GM19239 (cell line): ENCODE measurements at places on chromosomes 4 and X.

DNA sequence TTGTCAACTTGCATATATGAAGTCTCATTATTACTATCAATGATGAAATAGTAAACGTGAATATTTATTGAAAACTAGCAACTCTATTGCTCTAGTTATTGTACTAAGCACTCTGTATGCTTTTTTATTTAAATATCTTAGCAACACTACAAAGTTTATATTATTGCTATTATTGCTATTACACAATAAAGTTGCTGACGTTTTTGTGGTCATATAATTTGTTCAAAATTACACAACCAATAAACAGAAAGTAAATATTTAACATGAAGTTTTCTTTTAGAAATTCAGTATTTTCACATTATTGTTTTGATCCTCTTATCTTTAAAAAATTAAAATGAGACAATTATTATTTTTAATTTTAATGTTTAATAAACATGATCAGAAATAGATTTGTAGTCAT is 1521.1 kb upstream of the PCDH7 start:
- DNase-seq = no peak

DNA sequence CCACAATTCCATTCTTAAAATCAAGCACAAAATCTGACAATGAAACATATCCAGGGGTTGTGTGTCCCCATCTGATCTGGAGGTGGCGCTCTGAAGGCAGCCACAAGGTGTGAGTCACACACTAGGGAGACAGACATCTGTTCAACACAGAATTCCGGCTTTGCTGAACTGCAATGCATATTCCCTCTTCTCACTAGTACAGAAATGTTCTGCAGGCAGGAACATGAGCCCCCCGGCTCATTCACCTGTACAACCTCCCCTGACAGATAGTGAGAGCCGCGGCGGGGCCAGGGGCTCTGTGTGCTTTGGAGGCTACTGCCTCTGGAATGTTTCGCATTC is 41.9 kb downstream of the WDR1 start:
- no peak for DNase-seq

DNA sequence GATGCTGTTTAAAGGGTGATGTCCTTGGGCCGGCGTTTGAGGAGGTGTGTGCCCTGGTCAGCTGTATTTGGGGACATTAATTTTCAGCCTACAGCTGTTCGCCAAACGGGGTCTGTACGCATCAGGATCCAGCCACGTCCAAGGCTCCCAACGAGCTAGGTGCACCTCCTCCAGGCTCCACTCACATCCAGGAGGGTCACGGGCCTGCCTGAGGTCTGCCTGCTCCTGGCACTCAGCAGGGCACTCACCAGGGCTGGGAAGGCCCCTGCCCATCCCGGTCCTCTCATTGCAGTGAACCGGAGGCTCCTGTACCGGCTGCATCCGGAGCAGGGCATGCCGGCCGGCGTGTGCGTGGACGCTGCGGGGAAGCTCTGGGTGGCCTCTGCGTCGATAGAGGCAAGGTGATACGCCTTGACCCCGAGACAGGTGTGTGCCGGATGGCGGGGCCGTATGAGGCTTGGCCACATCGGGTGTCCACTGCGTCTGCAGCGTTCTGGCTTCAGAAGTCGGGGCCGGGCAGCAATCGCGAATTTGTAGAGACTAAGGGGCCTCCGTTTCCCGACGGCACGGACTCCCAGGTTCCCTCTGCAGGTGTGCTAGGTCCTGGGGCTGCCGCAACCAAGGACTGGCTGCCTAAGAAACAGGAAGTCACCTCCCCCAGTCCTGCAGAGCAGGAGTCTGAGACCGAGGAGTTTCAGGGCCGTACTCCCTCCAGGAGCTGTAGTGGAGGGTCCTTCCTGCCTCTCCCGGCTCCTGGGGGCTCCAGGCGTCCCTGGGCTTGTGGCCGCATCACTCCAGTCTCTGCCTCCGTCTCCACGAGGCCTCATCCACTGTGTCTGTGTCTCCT is 27.5 kb upstream of the PLCXD1 start:
- DNase-seq = no peak

- DNase-seq = no peak
Observed at GRCh38 chr4:18394656-18395055, 373.1 kb upstream of the LCORL start.

- DNase-seq = no peak
Observed at GRCh38 chrX:41090568-41091238, 5.5 kb downstream of the USP9X start.

DNA sequence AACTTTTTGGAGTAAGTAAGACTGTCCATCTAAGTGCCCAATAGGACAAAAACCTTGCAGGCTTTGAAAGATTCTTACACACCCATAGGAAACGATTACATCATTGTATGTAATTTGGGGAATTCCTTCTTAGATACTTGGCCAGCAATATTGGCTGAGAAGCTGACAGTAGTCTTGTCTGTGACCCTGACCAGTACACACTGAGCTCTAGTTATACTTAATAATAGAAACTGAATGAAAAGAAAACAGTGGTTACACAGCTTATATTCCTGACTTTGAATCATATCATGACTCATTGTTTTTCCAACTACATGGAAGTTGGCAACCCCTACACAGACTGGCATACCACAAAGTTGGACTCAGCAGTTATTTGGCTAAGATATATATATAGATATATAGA is 7.1 kb upstream of the TLR2 start:
- DNase-seq = no peak

GRCh38 chr4:61473306-61473705 is 273.2 kb downstream of the ADGRL3 start:
- no peak for DNase-seq

GRCh38 chr4:46392421-46392820 is 2.5 kb upstream of the GABRA2 start:
- no peak for DNase-seq

DNA sequence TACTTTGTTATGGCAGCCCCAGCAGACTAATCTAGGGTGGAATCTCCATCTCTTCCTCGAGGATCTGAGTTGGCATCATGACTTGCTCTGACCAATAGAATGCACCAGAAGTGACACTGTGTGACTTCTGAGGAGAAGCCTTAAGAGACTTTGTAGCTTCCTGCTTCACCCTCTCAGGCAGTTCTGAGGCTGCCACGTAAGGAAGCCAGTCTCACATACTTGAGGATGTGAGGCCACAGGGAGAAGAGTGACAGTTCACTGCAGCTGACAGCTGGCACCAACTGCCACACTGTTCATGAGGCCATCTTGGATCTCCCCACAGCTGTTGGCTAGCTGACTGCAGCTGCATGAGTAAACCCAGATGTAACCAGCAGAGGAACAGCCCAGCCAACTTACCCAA is 29.3 kb upstream of the BCOR start:
- DNase-seq = no peak

GRCh38 chr4:54197926-54198325 is 31.2 kb upstream of the PDGFRA start:
- DNase-seq = no peak

GRCh38 chrX:153877571-153878261 is 8.3 kb downstream of the L1CAM start:
- DNase-seq = no peak

DNA sequence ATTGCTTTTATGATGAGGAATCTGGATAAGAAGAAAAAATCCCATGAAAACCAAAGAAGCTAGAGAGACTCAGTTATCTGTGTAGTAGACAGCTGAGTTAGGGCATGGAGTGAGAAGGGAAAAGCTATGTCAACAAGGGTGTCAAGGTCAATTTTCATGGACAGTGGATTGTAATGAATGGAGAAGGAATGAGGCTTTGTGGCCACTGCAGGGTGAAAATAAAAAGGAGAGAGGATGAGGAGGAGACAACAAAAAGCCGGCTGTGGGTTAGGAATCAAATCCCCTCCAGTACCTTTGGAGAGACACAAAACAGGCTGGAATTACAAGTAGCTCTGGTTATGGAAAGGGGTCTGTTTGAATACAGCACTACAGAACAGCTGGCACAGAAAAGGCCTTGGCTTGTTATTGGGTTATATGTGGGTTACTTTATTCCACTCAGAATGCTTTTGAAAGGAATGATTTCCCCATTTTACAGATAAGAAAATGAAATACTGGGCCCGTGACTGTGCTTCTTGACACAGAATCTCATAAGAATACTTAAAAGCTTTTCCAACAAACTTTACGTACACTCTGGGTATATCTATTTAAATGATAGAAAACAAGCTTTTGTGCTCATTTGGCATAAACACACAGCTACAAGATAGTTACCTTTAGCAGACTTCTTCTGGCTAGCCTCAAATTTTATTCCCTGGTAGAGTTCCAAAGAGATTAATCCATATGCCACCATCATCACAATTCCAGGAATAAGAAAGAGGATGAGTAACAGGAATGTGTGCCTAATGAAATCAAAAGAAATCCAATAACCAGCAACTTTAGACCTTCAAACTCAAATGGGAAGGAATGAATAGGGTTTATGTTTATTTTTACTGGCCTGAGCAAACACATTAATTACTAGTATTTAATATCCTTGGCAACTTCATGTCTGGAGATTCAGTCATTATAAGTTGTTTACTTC is 7.5 kb downstream of the CCKAR start:
- DNase-seq = no peak

DNA sequence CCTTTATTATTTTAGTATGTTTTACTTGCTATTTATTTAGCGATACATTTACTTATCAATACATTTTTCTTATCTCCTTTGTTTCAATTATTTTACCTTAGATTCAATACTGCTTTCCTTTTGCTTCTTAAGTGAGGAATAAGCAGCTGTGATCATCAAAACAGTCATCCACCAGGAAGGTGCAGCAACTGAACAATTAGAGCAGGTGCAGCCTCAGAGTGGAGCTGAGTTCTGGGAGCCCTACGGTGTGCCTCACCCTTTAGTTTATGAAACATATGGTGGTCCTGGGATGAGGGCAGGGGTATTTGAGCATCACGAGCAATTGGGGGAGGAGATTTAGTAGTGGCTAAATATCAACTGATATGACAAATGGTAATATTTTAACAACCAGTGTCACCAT is 111.0 kb downstream of the FRYL start:
- DNase-seq = no peak

DNA sequence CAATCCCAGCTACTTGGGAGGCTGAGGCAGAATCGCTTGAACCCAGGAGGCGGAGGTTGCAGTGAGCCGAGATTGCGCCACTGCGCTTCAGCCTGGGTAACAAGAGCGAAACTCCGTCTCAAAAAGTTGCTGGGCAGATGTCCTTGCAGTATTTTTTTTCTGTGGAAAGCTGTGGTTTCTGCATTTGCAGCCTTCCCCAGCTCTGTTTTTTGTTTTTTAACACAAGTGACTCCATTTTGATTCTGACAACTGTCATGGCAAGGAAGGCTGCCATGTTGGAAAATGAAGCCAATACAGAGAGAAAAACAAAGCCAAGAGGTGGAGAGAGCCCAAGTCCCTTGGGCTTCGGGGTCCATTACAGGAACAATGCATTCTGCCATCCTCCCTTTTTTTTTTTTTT is 11.7 kb upstream of the SLC10A3 start:
- no peak for DNase-seq

GRCh38 chr4:81030981-81031791 is 678 bp downstream of the BMP3 start:
- no peak for DNase-seq
